Renal pelvis (tissue), 12 donors: ENCODE measurements at places on chromosomes 7 and 10. TPM values are rescaled to one million over a fixed set of nuclear protein-coding genes. Genes with fewer than 3 reads are reported as not detected.

DNA sequence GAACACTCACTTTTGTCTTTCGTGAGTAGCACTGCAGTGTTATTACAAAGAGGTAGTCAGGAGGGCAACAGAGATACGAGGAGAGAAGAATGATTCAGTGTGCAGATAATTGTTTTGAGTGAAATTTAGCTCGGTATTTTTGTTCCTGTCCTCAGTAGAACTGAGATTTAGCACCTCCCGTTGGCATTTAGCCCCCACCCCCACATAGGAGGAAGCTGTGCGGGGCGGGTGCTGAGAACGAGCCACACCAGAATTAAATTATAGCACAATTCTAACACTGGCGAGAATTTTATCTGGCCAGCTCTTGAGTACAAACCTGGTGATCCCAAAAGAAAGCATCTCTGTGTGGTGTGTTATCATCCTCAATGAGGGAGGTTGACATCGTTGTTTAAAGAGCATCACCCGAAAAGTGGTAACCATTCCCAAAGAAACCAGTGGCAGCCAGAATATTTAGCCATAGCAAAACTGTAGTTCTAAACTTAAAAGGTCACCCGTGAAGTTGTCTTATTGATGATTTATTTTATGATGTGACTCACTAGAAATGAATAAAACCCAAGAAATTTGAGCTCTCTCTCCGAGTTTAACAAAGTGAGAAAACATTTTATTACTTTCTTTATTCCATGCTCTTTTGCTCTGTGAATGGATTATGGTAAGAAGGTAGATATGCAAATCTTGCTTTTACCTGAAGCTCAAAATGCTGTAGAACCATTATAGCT lies 612.2 kb downstream of the SUGCT start:
- no peak for DNase-seq

DNA sequence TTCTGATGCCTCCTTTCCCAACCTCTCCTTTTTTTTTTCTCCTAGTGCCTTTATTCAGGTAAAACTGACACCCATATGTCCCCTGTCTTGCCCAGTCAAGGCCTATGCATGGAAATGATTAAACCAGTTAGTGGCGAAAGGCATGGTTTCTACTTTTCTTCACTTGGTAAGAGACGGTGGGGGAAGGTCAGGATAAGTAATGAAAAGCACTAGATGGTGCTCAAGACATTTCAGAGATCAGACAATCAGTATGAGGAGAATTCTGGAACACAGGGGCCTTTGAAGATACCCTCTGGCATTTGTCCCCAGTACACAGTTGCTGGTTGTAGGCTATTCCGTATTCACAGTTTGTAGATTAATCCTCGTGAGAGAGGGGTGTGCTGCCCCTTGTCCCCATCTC lies 121.2 kb downstream of the RTKN2 start:
- no peak for DNase-seq

GRCh38 chr7:128266883-128267594 lies 26.0 kb downstream of the LEP start:
- no peak for DNase-seq

The EIF5AL1 gene
- 3.4 TPM for polyA plus RNA-seq
